ENCODE measurements at places on chromosomes 7 and 10.

DNA sequence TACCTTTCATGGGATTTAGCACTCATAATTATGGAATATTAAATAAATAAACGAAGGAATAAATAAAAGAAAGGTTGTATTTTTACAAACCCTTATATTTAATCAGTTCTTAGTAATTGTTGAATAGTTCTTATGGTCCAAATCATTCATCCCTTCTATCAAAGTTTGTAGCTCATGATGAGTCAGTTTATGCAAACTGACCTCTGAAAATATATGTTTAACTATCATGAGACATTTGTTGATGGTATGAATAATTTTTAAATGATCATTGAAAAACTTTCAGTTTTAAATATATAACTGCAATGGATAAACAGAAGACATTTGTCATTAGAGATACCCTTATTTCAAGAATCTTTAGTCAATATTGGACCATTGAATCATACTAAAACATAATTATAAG lies 411.2 kb upstream of the LRRTM3 start:
- no peak for DNase-seq

GRCh38 chr7:137950263-137950621 lies 51.6 kb downstream of the CREB3L2 start:
- no peak for DNase-seq

- DNase-seq = no peak
Observed at GRCh38 chr10:114350751-114351150, 53.6 kb downstream of the AFAP1L2 start.

GRCh38 chr7:55212838-55213237 lies 152.3 kb upstream of the LANCL2 start:
- no peak for DNase-seq

GRCh38 chr10:20446561-20447193 lies 450.4 kb downstream of the NEBL start:
- no peak for DNase-seq

DNA sequence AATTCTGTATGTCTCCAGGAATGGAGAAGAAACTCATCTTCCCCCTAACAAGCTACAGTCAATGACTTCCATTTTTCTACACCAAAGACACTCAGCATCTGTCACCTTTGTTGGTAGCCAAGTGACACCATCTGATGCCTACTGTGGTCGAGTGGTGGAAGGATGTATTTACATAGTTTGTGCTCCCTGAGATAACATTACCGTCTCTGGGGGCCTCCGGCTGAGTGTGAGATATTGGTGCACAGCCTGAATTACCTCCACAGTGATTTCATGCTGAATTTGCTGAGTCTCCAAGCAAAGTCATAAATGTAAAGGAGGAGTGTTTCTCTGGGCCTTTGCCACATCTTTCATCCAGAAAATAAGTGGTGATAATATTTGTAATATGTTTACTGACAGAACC lies 114.0 kb downstream of the GRID1 start:
- no peak for DNase-seq

DNA sequence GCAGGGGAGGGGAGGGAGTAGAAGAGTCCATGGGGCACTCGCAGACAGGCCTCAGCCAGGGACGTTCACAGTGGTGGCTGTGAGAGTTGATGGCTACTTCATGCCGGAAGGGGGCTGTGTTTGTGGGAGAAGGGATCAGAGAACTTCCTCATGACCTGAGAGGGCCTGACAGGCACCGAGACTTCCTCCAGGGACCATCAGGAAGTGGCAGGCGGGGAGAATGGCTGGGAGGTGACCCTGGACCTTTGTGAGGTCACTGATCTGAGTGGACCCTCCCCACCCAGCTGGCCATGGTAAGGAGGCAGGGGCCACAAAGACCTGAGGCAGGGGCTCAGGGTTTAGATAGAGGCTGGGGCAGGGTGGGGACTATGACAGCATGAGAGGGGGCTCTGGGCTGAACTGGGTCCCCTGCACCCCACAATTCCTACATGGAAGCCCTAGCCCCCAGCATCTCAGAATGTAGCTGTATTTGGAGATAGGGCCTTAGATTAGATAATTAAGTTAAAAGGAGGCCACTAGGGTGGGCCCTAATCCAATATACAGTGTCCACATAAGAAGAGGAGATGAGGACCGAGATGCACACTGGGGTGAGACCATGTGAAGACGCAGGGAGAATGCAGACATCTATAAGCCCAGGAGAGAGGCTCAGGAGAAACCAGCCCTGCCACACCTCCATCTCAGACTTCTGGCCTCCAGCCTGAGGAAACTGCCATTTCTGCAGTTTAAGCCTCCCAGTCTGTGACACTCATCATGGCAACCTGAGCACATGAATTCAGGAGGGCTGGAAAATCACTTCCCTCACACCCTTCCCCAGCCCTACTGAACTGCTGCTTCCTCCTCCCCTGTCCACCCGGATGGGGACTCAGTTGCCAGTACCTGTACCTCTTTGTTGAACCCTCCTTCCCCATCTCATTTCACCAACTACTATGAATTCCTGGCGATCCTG lies 273.9 kb upstream of the ZNF32 start:
- no peak for DNase-seq

DNA sequence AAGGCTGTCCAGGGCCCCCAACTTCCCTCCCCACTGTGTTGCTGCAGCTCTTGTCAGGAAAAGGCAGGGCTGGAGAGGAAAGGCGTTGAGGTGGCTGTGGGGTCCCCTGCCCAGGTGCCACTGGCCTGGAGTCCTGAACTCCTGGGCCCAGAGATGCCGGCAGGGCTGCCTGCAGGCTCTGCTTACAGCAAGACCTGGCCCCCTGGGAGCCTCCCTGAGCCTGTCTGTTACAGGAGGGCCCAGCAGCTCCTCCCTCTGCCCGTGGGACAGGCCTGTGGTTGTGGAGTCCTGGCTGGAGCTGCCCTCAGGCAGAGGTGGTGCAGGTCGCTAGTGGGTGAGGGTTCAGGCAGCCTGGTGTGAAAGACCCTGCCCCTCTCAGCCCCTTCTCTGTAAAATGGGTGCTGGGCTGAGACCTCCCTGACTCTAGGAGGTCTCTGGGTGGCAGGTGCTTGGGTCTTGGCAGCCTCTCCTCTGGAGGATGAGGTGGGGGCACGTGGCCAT lies 9.9 kb downstream of the ANTXRL start:
- DNase-seq = no peak

- DNase-seq = no peak
Observed at GRCh38 chr7:42082144-42082543, 154.9 kb downstream of the GLI3 start.

DNA sequence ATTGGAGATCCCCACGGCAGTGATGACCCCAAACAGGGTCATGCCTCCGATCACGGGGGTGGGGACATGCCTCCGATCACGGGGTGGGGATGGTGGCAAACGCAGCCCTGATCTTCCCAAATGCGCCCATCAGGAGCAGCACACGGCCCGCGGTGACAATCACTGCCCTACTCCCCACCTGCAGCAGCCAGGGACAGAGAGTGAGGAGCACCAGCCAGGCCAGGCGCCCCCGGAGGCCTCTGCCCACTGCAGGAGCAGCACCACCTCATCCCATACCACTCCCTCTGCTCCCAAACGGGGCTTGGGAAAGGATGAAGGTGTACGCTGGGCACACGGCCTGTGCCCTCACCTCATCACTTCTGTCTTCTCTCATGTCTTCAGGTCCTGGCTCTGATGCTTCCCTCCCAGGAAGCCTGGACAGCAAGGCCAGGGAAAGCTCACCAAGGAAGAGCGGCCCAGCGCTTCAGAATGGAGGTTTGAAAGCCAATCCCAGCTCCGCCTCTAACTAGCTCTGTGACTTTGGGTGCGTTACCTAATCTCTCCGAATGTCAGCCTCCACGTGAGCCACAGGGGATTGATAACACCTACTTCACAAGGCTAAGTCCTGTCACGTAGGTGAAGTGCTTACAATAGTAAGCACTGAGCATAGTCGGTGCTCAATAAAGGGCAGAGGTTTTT lies 37.1 kb downstream of the STRA8 start:
- no peak for DNase-seq

DNA sequence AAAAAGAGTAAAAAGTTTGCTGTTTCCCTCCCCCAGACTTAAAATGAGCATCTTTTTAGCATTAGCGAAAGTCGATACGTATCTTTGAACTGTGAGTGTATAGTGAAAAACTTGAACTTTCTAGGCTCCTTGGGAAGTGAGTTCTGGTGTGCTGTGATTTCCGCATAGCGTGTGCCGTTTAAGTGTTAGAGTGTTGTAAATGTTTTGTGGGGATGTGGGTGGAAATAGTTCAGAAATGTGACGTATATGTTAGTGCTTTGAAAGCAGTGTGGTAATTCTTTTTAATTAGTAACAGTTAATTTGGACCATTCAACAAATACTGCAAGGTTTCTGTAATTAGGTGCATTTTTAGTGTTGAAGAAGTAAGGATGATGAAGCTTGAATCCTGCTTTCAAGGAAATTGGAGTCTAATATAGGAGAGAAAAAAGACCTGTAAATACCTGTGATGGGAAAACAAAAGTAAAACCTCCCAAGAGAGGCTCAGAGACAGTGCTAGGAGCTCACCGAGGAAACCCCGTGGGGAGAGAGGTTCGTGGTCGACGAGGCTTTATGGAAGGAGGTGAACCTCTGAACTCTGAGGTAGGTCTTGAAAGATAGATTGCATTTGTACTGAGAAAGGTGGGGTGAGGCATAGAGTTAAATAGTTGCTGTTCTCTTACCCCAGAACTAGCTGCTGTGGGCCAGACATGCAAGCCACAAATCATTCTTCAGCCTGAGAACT lies 40.8 kb downstream of the RBM33 start:
- no peak for DNase-seq

DNA sequence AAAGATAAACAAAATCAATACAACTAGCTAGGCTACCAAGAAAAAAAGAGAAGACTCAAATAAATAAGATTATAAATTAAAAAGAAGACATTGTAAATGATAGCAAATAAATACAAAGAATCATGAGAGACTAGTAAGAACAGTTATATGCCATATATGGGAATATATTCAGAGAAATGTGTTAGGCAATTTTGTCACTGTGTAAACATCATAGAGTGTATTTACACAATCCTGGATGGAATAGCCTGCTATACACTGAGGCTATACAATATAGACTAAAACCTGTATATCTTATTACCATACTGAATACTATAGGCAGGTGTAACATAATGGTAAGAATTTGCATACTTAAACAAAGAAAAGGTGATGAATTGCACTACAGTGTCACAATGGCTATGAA lies 717.4 kb downstream of the PARD3 start:
- no peak for DNase-seq

DNA sequence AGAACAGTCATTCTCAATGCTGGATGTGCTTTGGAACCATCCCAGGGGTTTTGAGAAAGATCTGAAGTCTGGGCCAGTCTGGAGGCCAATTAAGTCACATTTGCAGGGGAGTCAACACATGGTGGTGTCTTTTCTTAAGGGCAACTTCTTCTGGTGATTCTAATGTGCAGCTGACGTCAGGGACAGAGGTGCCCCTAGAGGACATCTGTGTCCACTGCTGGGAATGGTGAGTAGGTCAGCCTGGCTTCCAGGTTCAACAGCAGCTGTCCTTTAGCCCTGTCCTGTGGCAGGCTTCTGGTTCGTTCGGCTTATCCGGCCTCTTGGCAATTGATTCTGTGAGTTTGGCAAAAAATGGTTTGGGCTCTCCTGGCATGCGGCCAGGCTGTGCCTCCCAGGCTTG lies 269.7 kb upstream of the HABP2 start:
- DNase-seq = no peak

DNA sequence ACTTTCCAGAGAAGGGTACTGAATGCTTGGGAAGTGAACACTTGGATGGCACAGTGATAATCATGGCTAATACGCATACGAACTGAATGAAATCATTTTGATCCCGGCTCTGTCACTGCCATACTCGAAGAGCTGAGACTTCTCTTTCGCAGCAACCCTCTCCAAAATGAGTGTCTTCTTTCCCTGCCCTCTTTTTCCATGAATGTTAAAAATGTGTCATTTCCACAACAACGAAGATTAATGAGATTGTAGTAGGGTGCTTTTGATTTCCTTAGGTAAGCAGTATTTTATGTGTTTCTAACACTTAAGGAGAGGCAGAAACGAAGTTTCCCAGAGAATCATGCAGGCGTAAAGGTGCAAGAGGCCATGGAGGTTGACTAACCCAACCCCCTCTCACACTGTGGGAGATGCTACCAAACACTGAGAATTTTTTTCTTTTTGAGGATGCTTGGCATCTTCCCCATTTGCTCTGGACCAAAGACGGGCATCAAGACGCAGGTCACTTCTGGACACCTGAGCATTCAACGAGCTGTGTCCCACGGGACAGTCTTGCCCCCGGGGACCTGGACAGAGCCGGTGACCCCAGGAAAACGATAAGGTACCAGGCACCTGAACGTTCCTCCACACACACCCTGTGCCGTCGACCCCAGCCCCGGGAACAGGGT lies 823 bp downstream of the COPG2 start:
- no peak for DNase-seq

GRCh38 chr10:112741830-112742402 lies 208.1 kb upstream of the TCF7L2 start:
- no peak for DNase-seq

- no peak for DNase-seq
Observed at GRCh38 chr7:4018601-4019316, 663.3 kb upstream of the FOXK1 start.

- no peak for DNase-seq
Observed at GRCh38 chr10:12077580-12078180, 8.9 kb downstream of the DHTKD1 start.

GRCh38 chr10:71780156-71780555 lies 6.8 kb upstream of the VSIR start:
- DNase-seq = no peak

DNA sequence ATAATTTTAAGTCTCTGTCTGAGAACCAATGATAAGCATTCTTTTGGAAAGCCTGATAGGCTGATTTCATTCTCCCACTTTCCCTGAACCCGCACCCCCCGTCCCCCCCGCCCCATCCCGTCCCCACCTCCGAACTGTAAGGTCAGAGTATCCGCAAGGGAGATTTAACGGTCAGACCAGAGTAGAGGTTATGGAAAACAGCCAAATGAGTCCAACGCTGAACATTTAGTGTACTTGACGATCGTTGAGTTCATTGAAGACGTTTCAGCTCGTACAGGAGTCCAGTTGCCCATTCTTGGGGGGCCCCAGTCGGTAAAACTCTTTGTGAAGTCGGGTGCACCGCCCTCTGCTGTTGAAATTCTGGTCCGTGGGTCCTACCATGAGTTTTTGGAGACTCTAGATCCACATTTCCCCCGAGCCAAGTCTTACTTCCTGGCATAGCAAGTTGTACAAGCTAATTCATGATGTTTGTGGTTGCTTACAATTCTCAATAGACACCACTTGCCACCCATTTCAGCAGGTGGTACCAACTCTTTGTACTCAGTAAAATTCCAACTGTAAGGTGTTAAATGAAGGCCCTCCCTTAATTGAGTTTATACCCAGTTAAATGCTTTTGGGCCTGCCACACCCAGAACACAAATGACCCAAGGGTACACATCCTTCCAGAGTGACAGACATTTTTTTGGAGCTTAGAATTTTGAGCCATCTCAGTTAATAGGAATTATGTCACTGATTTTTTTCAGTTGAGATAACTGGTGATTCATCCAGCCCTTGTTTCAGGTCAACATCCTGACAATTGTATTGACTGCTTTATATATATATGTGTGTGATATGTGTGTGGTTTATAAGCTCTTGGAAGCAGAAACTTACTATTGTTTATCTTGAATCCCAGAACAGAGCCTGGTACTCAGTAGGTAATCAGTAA lies 1.2 kb downstream of the MARCHF5 start:
- no peak for DNase-seq
